ENCODE measurements at places on chromosomes 7 and 10. TPM values are rescaled to one million over a fixed set of nuclear protein-coding genes. Genes with fewer than 3 reads are reported as not detected.

DNA sequence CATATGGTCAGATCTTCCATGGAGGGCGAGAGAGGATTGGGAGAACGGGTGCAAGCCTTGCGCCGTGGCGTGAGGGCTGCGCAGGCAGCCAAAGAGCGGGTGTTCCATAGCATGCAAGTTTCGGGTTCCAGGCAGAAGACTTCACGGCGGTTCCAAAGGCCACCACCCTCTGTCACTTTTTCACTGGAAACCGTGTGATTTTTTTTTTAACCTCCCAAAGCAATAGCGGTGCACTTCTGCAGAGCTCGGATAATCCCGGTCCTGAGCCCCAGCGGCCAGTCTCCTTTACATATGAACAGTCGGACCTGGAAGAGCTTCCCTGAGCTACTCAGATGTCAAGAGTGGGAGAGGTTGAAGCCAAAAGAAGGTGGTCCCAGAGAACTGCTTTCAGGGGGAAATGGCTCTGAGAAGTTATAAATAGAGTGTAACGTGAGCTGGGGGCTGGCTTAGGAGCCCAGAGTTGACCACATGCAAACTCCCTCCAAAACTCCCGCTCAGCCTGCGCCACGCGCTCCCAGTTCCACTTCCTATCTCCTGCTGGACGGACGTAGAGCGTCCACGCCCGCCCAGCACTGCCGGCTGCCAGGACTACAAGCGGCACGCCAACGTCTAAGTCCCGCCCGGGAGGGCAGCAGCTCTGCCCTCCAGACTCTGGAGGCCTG is at the start of gene MEOX2:
MEOX2 (minus strand) TSS at position 389 of the 662 bp plus-strand sequence; CDS start at position 108, 281 bp downstream.
- peak within 1 kb of the TSS; percentile 54 for H3K4me3 ChIP-seq
- no peaks in the 10 kb centered on the region for H3K4me1 ChIP-seq
- H3K27me3 ChIP-seq = peaks cover 38% of the 10 kb centered on the region
- no peaks in the 10 kb centered on the region for H3K36me3 ChIP-seq

DNA sequence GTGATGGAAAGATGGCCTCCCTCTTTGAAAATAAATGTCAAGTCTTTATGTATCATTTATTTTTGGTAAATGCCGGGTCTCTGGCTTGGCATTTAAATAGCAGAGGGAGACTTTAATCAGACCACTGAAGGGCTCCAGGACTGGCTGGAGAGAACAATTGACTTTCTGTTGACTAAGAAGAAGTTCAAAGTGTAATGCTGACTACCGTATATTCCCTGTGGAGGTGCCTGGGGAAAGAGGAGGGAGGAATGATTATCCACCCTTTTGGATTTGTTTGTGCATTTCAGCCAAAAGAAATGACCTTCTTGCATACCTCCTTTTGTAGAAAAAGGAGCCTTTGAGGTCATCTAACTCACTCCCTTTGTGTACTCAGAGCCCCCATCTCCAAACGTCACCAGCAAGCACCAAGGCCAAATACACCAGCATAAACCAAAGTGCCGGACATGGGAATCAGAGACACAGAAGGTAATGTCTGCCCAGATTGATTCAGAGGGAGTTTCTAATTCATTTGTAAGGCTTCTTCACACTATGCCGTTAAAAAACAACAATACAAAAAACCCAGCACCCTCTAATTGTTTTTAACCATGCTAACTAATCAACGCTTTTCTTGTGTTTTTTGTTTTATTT is 75.2 kb downstream of the PRLHR start:
- no peak for DNase-seq
- H3K4me3 ChIP-seq = no peak overlapping the region
- H3K36me3 ChIP-seq = no peaks in the 10 kb centered on the region
- H3K27me3 ChIP-seq = peaks cover 5% of the 10 kb centered on the region
- H3K4me1 ChIP-seq = no peaks in the 10 kb centered on the region
- H3K27ac ChIP-seq = no peak overlapping the region

DNA sequence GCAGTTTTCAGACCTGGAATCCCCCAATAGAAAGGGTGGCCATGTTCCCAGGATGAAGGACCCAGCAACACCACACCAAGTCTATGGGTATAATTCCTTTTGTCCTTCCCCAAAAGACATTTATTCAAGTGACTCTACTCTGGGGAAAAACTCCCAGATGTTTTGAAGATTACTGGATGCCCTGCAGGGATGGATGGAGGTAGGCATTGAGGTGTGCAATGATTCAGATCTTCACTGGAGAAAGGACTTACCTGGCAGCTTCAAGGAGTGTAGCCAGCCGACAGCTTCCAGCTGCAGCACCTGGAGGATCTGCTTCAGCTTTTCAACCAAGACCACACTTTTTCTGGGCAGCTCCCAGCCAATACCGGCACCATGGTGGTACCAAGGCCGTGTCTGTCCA is 172.0 kb downstream of the BAMBI start:
- H3K27me3 ChIP-seq = no peaks in the 10 kb centered on the region
- H3K4me3 ChIP-seq = no peak overlapping the region
- no peaks in the 10 kb centered on the region for H3K36me3 ChIP-seq
- no peak for DNase-seq

GRCh38 chr10:20142311-20142710 is 326.1 kb downstream of the PLXDC2 start:
- H3K27me3 ChIP-seq = no peaks in the 10 kb centered on the region
- H3K4me1 ChIP-seq = no peaks in the 10 kb centered on the region
- no peaks in the 10 kb centered on the region for H3K36me3 ChIP-seq
- no peak overlapping the region for H3K4me3 ChIP-seq
- no peak for DNase-seq

DNA sequence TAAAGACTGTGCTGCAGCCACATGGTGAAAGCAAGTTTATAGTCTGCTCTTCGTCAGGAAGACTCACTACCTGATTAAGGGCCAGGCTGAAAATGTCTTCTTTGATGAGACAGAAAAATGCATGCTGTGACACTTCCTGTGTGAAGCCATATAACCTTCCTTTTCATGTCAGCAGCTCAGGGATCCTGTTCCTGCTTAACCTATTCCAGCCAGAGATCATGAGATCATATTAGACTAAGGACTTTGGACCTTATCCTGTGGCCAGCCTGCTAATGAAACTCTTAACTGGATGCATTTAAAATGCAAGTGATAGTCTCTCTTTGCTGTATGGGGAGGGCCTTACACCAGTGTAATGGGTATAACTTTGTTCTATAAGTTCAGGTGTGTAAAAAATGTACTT is 165.2 kb downstream of the PTEN start:
- no peaks in the 10 kb centered on the region for H3K36me3 ChIP-seq
- no peaks in the 10 kb centered on the region for H3K4me1 ChIP-seq
- DNase-seq = no peak
- no peak overlapping the region for H3K4me3 ChIP-seq
- no peak overlapping the region for H3K27ac ChIP-seq
- no peaks in the 10 kb centered on the region for H3K27me3 ChIP-seq

NPC1L1 gene
- 0.17 TPM for total RNA-seq

- H3K27ac ChIP-seq = no peak overlapping the region
- DNase-seq = no peak
- H3K36me3 ChIP-seq = no peaks in the 10 kb centered on the region
- no peaks in the 10 kb centered on the region for H3K4me1 ChIP-seq
These were observed 222.3 kb downstream of the GRID1 start for GRCh38 chr10:86144301-86144700.
